ENCODE measurements at places on chromosomes 2 and 18.

- DNase-seq, result no peak
Measured at GRCh38 chr18:3223356-3223755, 3.6 kb upstream of the MYOM1 start.

DNA sequence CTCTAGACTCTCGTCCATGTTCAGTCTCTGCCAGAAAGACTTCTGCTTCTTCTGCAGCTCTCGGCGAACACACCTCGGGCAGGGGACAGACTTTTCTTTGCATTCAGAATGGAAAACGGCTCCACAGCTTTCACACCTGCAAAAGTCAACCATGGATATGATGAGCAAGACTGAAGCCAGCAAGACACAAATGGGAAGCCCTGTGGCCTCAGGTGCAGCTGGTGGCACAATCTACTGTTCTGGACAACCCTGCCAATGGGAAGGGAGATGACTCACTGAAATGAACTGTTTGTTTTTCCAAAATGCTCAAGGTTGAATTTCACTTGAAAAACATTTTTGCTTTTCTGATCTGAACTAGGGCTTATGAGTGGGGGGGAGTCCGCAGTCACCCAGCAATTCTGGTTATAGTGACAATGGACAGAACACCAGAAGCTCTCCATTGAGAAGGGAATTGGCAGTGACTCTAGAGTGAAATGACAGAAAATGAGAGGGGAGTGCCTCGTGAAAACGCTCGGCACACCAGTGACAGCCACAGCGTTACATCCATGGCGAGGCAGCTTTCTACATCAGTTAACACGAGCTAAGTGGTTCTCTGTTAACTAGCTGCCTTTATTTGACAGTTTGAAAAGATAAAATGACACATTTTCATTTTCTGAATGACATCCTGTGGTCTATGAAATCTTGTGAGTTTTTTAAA, 58.8 kb upstream of the FZD5 start:
- no peak for DNase-seq

- DNase-seq, result no peak
Measured at GRCh38 chr2:204046145-204046544, 109.6 kb downstream of the ICOS start.

GRCh38 chr2:188668017-188668680, 306.0 kb upstream of the COL3A1 start:
- no peak for DNase-seq
